ENCODE measurements at places on chromosomes 6 and 20. TPM values are rescaled to one million over a fixed set of nuclear protein-coding genes. Genes with fewer than 3 reads are reported as not detected.

Gene GSTA1
- total RNA-seq: not detected

Gene RBBP9
- total RNA-seq: 14.3 TPM

Gene OSBPL2
- 27.2 TPM for total RNA-seq

Gene DOK5
- 0.27 TPM for total RNA-seq

Gene CRISP3
- not detected for total RNA-seq

Gene LIN28B
- total RNA-seq: not detected

Gene PRRC2A
- 240 TPM for total RNA-seq

Gene BANF2
- not detected for total RNA-seq

Gene CRYBG1
- total RNA-seq: 29.8 TPM

Gene NKAPL
- total RNA-seq: not detected

Gene ADGRF5
- total RNA-seq: not detected

Gene CLIC5
- 2.6 TPM for total RNA-seq

Gene CRISP2
- not detected for total RNA-seq

Gene PHACTR1
- 0.11 TPM for total RNA-seq

Gene ARMH2
- 1.4 TPM for total RNA-seq

Gene TMEM74B
- total RNA-seq: 0.09 TPM

Gene SLC35F1
- total RNA-seq: not detected

Gene HLA-DRB5
- 43.3 TPM for total RNA-seq

Gene NKX2-4
- not detected for total RNA-seq

Gene SNAI1
- total RNA-seq: 0.52 TPM

Gene CALHM4
- not detected for total RNA-seq

Gene PLEKHG1
- total RNA-seq: 0.57 TPM

Gene JPH2
- total RNA-seq: not detected

Gene SASH1
- 0.59 TPM for total RNA-seq

Gene LHFPL5
- not detected for total RNA-seq

Gene GPR6
- not detected for total RNA-seq

Gene SPATS1
- not detected for total RNA-seq

Gene GABRR1
- not detected for total RNA-seq

Gene MAS1
- not detected for total RNA-seq

Gene UBD
- total RNA-seq: 0.61 TPM

Gene GCNT2
- 3.3 TPM for total RNA-seq
